ENCODE measurements at places on chromosomes 12 and 14.

DNA sequence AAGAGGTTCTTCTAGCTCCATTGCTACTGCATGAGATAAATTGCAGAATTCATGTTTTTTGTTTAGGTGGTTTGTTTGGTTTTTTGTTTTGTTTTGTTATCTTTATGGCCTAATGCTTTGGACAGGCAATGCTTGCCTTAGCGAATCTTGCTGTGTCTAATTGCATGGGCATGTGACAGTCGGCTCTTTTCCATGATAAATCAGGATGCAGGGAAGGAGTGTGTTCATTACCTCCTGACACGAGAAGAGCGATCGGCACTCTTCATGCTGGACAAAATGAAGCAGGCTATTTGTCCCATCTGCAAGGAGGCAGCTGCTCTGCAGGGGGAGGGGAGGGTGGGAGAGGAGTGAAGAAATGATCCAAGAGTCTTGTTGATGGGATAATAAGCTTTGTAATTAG lies 6.5 kb downstream of the CCDC60 start:
- no peak for DNase-seq

GRCh38 chr12:24111086-24111485 lies 161.6 kb upstream of the SOX5 start:
- DNase-seq = no peak

GRCh38 chr14:65991104-65991503 lies 495.1 kb upstream of the CCDC196 start:
- DNase-seq = no peak

- no peak for DNase-seq
Observed at GRCh38 chr12:42255866-42256261, 17.8 kb upstream of the YAF2 start.

DNA sequence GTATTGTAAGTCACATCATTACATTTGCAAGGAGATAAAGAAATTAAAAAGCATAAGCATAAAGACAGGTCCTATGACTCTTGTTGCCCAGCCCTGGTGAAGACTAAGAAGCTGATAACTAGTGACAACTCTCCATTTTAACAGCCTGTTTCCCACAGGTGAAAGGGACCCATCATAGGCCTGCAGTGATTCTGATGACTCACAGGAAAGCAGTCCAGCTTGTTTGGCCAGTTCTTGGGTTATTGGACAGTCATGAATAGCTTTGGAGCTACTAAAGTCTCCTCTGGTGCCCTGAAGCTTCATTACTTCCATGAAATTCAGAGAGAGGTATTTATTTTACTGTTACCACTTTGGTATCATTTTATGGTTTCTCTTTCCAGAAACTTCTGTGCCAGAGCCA lies 55.5 kb upstream of the DYRK2 start:
- no peak for DNase-seq

GRCh38 chr14:59631237-59631636 lies 54.6 kb upstream of the CCDC175 start:
- peak; percentile 32 for DNase-seq

GRCh38 chr14:64983439-64984310 lies 3.0 kb upstream of the FNTB start:
- peak; percentile 28 for DNase-seq

- no peak for DNase-seq
Observed at GRCh38 chr12:65318186-65318685, 39.8 kb downstream of the MSRB3 start.

- DNase-seq = no peak
Observed at GRCh38 chr14:65033181-65033580, 46.5 kb downstream of the FNTB start.

DNA sequence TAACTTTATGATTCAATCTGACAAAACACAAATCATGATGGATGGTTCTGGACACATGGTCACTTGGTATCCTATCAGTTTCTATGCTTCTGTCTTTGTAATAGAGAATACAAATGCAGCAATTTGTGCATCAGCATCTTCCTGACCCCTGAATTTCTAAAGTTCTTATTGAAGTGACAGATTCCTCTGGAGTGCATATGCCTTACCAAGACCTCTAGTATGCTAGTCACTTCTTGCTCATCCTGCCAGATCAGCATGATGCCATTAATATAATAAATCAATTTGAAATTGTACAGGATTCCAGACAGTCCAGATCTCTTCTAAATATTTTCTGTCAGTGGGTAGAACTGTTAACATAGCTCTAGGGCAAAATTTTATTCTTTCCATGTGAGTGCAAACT lies 40.6 kb upstream of the GLIPR1 start:
- DNase-seq = no peak

GRCh38 chr12:123363390-123363739 lies 1.3 kb downstream of the SBNO1 start:
- DNase-seq = no peak

DNA sequence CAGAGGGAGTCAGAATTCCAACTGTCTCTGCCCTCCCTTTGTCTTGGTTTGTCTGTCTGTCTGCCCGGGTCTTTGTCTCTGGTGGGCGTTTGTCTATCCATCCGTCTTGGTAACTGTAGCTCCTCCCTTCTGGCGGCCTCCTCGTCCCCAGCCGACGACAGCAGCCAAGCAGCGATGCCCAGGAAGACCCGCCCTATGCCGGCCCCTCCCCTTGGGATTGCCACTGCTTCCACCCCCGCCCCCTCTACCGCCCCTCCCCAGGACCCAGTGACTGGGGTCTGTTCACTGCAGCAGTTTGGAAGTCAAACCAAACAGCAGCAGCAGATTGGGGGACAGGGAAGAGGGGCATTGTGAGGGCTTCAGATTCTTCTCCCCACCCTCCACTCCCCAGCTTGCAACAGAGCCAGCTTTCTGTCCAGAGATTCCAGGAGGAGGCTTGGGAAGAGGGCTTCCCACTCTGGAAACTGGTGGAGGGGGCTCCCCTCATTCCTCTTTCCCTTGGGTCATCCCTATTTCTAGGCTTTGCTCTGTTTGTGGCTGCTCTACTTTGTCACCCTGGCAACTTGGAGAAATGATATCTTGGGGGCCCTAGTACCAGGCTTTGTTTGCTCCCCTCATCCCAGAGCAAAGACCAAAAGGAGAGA lies 2.4 kb upstream of the RARG start:
- no peak for DNase-seq

DNA sequence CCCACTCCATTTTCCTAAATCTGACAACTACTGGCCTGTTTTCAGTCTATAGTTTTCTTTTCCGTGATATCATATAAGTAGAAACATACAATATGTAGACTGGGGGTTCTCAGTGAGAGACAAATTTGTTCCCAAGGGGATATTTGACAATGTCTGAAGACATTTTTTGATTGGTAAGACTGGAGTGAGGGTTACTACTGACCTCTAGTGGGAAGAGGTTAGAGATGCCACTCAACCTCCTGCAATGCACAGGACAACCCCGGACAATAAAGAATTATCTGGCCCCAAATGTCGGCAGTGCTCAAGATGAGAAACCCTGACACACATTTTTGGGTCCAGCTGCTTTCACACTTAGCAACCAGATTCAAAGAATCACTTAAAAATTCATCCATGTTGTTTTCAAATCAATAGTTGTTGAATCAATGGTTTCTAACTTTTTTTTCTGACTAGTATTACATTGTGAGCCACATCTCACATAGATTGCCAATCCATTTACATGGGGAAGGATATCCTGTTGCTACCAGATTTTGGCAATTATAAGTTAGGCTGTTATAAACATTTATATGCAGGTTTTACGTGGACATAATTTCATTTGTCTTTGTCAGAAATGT lies 307.1 kb downstream of the RPL10L start:
- peak; percentile 25 for DNase-seq

DNA sequence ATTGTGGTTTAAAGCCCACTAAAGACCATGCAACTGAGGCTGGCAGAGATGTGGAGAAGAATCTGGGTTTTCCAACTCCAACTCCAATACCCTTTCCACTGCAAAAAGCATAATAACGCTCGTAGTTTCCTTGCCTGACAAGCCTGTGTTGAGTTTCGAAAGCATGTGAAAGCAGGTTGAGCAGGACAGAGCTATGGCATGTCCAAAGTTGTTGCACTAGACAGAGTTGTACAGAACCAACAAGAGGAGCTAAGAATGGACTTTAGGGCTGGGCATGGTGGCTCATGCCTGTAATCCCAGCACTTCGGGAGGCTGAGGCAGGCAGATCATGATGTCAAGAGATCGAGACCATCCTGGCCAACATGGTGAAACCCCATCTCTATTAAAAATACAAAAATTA lies 572.0 kb upstream of the TBX3 start:
- DNase-seq = no peak

DNA sequence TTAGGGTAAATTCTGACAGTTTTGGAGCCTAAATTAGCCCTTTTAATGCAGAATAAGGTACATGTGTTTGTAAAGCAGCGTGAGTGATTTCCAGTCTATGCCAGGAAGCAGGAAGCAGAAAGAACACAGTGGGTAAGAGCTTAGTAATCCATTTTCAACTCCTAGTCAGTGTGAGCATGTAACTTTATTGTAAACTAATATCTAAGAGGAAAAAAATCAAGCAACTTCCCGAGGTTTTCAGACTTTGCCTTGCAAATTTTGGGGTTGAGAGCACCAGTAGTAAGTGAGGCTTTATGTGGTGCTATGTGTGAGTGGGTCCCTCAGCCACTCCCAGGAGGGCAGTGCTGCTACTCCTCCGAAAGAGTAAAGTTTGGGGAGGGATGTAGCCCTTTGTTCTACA lies 2.9 kb downstream of the CIPC start:
- DNase-seq = no peak

DNA sequence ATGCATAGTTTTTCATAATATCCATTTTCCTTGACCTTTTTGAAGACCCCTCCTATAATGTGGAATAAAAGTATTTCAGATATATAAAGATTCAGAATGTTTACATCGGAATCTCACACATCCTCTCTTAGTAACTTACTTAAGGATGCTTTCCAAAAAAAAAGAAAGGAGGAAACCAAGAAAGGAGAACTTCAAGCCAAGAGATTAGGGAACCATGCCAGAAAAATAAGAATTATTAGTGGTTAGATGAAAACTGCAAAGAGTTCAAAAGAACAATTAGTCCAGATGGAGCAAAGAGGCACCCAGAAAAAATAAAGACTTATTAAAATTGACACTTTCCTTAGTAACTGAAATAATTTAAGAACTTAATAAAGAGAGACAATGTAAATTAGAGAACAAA lies 179.2 kb downstream of the DUSP6 start:
- no peak for DNase-seq

DNA sequence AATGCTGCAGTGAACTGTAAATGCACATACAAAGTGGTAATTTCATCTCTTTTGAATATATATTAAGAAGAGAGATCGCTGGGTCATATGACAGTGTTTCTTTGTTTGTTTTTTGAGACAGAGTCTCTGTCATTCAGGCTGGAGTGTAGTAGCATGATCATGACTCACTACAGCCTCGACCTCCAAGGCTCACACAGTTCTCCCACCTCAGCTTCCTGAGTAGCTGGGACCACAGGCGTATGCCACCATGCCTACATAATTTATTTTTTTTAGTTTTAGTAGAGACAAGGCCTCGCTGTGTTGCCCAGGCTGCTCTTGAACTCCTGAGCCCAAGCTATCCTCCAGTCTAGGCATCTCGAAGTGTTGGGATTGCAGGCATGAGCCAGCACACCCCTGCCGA lies 62.4 kb upstream of the ACSS3 start:
- no peak for DNase-seq

DNA sequence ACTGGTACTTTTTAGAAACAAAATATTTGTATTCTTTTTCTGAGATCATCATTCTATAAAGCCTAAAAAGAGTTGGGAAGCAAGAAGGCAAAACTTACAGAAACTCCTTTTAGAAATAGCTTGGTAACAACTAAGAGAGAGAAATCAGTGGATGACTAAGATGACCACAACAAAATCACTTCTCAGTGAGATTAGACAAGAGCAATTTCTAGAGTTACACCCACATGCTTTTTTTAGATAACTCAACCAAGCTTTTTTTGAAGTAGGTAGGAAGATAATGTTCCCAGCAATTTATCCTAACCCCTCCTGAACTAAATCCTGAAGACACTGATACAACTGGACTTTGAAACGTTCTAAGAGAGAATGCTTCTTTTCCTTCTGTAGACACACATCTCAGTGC lies 576.4 kb downstream of the SLC6A15 start:
- DNase-seq = no peak

GRCh38 chr12:15318841-15319240 lies 3.5 kb upstream of the PTPRO start:
- peak; percentile 31 for DNase-seq

DNA sequence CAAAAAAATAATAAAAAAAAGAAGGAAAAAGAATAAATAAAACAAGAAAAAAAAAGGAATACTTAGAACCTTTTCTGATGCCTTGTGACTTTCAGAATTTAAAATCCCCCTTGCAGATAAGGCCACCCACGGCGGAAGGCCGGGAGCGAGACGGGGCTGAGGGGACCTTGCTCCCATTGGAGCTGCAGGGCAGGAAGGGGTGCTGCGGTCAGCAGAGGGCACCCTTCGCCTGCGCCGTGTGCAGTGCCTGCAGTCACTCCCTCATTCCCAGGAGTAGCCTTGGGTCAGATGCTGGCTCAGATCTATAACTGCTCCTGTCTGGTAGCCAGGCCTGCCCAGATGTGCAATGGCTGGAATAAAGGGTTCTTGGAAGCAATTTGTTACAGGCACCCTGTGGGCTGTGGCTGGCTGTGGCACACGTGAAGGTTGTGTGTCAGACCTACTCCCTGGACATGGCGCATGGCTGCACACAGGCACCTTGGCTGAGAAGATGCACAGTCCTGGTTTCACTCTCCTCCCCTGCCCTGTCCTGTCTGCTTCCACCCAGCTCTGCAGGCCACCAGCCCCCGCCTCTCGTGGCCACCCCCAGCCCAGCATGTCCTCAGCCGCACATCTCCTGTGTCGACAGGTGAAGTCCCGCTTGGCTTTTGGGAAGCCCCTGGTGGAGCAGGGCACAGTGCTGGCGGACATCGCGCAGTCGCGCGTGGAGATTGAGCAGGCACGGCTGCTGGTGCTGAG lies 13.4 kb upstream of the ALDH2 start:
- no peak for DNase-seq

- no peak for DNase-seq
Observed at GRCh38 chr14:54135804-54136280, 179.2 kb upstream of the BMP4 start.

DNA sequence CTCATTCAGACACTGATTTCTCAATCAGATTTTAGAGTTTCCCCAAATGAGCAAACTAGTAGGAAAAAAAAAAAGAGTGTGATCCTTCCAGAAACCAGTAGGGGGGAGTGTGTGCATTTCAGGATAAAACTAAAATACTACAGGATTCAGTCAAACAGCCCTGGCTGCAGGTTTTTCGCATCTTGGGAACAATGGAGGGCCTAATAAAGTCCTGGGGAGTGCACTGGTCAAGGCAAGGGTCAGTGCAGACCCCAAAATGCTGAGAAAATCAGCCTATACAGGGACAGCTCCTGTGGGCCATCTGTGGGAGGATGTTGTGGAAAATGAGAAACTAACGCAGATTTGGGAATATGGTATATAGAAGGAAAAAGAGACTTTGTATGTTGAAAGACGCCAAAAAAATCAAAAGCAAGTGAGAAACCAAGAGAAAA lies 22.2 kb upstream of the ABCD4 start:
- no peak for DNase-seq

- no peak for DNase-seq
Observed at GRCh38 chr12:40342010-40342409, 117.2 kb downstream of the LRRK2 start.

DNA sequence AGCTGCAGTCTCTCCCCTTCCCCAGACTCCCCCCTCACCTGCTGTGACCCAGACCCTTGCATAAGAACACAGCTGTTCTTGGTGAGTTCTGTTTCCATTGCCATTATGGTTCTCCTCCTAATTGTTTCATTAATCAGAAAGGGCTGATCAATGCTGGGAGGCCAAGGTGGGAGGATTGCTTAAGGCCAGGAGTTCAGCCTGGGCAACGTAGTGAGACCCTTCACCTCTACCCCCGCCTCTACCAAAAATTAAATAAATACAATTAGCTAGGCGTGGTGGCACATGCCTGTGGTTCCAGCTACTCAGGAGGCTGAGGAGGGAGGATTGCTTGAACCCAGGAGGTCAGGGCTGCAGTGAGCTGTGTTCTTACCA lies 17.2 kb upstream of the FAIM2 start:
- no peak for DNase-seq

Data from NCI-H1092 treated with DMSO at 0.1 percent for 48 hours (cell line).